Dermis microvascular lymphatic vessel endothelial cell (primary cell): ENCODE measurements at places on chromosomes 4 and X. TPM values are rescaled to one million over a fixed set of nuclear protein-coding genes. Genes with fewer than 3 reads are reported as not detected.

GRCh38 chr4:24568425-24568824, 15.9 kb downstream of the DHX15 start:
- no peak for DNase-seq

The MAN2B2 gene
- total RNA-seq = 5.9 and 13.8 TPM in 2 replicates

The PTPN13 gene
- total RNA-seq = under 0.01 TPM in 2 replicates

- no peak for DNase-seq
Observed at GRCh38 chr4:175891851-175892250, 79.8 kb upstream of the GPM6A start.

DNA sequence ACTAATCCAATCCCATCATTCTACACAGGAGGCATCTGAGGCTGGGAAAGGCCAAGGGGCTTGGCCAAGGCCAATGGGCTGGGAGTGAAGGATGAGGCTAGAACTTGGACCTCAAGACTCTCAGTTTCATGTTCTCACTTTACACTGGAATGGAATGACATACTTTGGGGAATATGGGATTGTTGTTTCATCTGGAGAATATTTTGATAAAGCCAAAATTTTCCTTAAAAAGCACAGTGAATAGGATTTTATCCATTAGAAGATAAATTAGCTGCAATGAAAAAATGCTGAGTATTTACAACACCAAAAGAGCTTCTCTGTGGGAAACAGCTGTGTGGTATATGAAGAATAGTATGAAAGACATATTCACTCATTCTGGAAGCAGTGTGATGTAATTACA, 29.3 kb downstream of the SMIM20 start:
- no peak for DNase-seq

- DNase-seq = no peak
Observed at GRCh38 chr4:188976644-188977115, 837.4 kb downstream of the TRIML1 start.

The CC2D2A gene
- total RNA-seq = 3.2 and 3.4 TPM in 2 replicates

DNA sequence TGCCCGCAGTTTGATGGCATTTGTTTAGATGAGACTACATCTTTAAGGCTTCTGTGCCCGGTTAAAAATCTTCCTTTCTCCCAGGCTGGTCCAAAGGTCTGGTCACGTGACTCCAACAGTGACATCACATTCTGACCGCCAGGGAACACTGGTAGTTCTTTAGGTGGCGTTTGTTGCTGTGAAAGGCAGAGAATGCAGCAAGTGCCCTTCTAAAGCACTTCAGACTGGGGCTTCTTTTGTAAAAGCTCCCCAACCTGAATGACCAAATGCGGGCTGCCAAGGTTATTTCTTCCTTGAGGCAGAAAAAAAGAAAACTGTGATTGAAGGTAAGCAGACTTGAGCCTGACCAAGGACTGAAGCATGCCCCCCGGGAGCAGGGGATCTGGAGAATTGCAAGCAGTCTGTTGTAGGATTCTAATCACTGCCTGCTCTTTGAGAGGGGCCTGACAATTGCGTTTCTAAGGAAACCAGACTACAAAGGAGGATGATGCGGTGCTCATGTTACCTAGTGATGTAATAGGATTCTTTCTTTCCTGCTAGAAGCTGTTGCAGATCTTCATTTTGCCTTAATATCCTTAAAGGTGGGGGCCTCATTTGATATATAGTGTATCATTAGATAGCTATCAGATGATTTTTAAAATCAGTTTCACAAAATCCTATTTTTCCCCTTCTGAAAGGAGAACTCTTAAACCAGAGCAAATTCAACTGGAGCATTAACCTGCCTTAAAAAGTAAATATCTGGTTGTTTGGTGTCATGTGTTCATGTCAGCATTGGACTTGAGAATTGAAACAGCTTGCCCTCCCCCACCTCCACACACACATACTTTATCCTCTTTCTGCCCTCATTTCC, 133.1 kb downstream of the AKAP4 start:
- no peak for DNase-seq

DNA sequence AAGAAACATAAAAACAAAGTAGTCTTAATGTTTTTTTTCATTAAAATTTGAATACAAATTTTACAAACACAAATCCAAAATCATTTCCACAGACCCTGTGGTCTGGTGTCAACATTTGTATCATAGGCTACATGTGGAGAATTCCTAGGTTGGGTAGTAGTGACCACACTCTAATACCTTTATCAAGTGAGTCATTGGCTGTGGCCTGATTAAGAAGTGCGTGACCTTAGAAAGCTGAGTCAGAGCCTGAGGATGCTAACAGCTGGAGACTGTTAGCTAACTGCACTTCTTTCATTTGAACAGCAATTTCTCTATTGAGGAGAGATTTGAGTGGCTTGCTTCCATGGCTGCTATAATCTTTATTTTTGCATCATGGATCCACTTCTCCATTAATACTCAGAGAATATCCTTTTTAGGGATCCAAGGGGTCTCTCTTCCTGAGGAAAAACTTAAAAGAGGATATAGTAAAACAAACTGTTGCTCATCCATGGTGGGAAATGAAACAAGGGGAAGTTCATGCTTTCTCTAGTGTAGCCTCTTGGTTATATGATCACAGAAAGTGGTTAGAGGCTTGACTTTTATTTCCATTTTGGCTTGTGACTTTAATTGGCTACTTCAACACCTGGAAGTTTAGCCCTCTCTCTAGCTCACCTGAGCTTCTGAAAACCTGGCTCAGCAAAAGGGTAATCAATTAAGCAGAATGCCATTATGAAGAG, 335.8 kb downstream of the PABPC4L start:
- no peak for DNase-seq

- no peak for DNase-seq
Observed at GRCh38 chrX:100264200-100264599, 145.9 kb downstream of the PCDH19 start.

DNA sequence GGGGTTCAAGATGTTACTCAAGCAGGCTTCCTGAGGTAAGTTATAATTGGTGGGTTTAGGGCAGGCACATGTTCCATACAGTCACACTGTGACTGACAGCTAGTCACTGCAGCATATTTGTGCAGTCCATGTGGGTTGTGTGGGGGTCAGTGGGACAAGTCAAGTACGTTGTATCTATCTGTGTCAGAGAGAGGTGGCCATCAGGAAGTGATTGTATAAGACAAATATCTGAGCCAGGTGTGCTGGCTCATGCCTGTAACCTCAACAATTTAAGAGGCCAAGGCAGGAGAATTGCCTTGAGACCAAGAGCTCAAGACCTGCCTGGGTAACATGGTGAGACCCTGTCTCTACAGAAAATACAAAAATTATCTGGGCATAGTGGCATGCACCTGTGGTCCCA, 509.3 kb downstream of the CENPC start:
- no peak for DNase-seq
